Activated naive CD4-positive, alpha-beta T cell treated with anti-CD3 and anti-CD28 coated beads, Interleukin-2, amount 50 U/mL, for 16 hours (primary cell): ENCODE measurements at places on chromosomes 12 and 14.

DNA sequence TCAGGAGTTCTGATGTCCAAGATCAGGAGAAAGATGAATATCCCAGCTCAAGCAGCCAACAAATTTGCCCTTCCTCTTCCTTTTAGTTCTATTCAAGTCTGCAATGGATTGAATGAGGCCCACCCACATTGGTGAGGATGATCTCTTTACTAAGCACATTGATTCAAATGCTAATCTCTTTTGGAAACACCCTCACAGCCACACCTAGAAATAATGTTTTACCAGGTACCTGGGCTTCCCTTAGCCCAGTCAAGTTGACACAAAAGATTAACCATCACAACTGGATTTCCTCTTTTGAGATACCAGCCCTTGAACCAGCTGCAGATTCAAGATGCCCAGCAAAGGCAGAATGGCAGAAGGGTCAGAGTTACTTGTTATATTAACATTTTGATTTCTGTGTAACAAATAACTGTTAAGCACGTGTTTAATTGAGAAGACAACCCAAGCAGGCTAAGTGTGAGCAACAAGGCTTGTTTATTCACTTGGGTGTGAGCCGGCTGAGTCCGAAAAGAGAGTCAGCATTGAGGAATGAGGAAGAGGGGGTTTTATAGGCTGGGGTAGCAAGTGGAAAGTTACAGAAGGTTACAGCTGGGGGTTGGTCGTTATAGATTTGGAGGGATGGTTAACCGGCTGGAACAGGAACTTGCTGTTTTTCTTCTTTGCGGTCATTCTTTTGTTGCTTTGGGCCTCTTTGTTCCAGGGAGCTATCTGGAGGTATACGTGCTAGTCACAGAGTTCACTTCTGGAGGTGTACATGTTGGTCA lies 180.3 kb downstream of the EMP1 start:
- no peak for DNase-seq

DNA sequence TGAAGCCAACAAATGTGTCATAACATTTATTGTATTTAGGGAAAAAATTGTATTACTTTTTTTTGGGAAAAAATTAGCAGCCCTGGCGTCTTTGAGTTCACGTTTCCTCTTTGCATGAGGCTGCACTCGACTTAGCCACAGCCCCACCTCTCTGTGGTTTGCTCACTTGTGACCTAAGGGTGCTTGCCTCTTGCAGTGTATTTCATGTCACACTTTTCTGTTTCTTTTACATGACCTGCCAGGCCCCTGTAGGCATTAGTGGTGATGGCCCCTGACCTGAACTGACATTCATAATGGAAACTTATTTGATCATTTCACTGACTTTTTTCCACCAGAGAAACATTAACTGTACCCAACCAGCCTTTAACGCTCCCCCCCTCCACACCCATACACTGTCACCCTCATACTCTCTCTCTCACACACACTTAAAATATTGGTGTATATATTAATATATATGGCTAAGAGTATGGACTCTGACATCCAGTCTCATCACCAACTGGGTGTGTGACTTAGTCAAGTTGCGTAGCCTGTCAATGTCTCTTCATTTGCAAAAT lies 122.9 kb downstream of the PRKCH start:
- peak; percentile 57 for DNase-seq

DNA sequence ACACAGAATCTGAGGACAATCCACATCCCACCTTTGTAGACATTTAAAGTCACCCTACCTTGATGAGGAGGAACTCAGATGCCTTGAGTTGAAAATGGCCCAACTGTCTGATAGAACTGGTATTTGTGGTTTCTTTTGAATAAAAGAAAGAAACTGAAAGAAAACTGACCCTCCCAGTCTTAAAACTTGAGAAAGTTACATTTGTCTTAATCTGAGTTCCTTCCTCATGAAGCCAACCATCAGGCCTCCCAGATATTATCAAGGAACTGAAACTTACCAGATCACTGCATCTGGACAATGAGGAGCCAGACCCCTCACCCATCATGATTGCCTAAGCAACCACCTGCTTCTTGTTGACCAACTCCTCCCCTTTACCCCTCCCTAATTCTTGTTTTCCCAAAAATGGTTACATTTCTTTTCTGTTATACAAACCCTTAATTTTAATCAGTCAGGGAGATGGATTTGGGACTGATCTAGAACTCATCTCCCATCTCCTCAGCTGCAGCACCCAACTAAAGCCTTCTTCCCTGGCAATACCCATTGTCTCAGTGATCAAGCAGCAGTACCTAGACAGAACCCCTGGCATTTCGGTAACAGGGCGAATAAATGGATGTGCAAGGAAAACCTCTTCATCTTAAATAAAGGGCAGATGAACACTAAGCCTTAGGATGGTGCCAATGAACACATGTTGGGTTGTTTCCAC lies 72.0 kb upstream of the RESF1 start:
- no peak for DNase-seq

DNA sequence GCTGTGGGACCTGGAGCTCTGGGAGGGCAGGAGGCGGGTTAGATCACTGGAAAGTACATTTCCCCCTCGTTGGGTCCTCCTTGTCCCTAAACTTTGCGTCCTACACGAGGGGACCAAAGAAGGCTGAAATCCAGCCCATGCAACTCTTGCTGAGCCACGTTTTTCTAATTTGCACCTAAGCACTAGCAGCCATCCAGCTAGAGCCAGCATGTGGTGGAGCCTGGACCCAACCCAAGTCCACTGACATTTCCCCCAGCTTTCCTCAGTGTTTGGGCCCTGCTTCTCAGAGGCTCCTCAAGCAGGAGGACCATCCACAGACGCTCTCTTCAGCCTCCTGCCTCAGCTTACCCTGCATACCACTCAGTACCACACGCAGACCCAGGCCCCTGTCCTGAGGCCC lies 49.7 kb downstream of the TSPAN11 start:
- no peak for DNase-seq

DNA sequence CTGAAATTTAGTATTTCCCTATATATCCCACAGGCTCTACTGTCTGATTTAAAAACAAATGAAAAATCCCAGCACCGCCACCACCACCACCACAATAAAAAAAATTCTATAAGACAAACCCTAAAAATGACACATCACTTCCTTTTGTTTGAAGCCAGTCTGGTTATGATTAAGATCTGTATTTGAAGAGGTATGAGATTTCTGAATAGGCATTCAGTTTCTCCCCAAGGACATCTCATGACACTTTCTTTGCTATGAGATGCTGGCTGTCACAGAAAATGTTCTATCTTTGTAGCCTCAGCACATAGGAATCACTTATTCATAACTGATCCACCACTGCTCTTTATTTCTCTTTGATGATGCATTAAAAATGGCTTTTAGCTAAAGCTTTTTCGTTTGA lies 1071.0 kb downstream of the SLC6A15 start:
- DNase-seq: no peak

- no peak for DNase-seq
Observed at GRCh38 chr14:72876710-72877063, 17.2 kb downstream of the DPF3 start.

- DNase-seq: peak; percentile 97
Observed at GRCh38 chr12:133080026-133080367, 726 bp upstream of the ZNF140 start.

DNA sequence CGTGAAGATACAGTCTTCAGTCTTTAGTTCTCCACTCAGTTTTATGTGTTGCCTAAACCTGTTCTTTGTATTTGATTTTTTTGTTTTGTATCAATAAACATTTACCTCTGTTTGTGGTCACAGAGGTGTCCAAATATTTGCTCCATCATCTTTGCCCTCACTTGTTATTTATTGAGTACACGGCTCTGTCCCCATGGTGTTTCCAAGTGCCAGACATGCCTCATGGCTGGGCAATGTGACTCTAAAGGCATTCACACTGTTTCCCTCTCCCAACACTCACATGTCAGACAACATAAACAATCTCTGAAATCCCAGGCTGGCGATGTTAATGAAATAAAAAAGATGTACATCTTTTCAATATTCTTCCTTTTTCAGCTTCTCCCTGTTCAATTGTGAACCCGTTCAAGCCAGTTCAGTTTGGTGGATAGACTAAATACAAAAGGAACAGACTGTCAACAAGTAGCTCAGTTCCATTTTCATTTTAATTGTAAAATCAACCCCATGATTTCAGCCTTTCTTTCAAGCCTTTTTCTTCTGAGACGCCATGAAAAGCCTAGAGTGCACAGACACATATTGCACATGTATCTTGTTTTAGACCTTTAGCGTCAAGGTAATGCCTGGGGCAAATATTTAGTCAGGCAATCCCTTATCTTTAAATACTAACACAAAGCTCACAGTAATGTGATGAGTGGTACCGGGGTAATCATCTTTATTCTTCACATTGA lies 680.7 kb downstream of the GALC start:
- no peak for DNase-seq

DNA sequence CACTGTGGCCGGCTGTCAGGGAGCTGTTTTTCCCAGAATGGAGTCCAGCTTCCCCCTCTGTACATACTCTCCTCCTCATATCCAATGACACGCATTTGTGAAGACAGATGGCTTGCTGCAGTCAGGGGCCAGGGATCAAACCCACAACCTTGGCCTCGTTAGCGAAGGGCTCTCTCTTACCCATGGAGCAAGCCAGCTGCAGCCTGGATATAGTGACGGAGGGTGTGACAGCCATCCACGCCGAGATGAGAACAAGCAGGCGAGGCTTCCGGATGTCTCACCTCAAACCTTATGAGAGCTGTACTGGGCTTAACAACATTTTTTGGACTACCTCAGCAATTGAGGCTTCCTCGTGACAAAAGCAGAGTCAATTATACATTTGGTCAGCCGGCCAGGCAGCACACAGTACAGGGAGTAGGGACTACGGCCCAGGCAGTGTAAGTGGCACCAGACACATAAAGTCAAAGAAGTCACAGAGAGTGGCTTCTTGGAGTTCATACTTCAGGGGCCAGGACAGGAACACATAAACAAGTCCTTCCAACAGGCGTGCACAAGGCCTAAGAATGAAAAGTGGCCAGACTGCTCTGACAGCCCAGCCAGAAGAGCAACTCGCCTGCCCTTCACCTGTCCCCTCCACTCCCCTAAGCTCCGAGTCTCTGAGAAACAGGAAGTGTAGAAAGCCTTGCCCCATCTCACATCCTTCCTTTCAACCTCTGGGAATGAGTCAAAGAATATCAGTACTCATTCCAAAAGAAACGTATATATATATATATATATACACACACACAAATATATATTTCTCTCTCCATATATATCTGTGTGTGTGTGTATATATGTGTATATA lies 115.1 kb downstream of the TTC7B start:
- DNase-seq: no peak

- no peak for DNase-seq
Observed at GRCh38 chr14:95545515-95546168, 10.8 kb downstream of the GLRX5 start.

GRCh38 chr12:47507221-47507620 lies 198.6 kb downstream of the RPAP3 start:
- no peak for DNase-seq

GRCh38 chr14:94426526-94426925 lies 26.1 kb downstream of the SERPINA11 start:
- no peak for DNase-seq

- DNase-seq: no peak
Observed at GRCh38 chr12:27463511-27464219, 17.1 kb downstream of the SMCO2 start.

DNA sequence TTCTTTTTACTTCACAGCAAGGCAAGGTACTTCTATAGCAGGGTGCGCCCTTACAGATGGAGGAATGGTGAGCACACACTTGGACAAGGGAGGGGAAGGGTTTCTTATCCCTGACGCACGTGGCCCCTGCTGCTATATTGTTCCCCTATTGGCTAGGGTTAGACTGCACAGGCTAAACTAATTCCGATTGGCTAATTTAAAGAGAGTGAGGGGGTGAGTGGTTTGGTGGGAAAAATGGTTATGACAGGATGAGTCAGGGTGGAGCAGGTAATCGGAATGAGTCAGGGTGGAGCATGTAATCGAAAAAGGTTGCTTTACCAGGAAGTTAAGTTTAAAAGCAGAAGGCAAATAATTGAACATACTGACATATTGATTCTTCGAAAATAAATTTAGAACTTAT lies 23.7 kb upstream of the RAB21 start:
- DNase-seq: no peak

DNA sequence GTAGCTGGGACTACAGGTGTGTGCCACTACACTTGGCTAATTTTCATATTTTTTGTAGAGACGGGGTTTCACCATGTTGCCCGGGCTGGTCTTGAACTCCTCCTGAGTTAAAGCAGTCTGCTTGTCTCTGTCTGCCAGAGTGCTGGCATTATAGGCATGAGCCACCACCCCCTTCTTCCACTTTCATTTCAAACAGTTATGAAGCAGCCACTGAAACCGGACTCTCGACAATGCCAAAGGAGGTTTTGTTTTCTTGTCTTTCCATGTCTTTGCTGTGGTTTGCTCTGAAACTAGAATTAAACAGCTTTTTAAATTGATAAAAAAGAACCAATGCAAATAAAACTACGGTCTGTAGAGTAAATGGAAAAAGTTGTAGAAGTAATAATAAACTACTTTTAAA lies 30.4 kb downstream of the RAP1B start:
- peak; percentile 58 for DNase-seq

DNA sequence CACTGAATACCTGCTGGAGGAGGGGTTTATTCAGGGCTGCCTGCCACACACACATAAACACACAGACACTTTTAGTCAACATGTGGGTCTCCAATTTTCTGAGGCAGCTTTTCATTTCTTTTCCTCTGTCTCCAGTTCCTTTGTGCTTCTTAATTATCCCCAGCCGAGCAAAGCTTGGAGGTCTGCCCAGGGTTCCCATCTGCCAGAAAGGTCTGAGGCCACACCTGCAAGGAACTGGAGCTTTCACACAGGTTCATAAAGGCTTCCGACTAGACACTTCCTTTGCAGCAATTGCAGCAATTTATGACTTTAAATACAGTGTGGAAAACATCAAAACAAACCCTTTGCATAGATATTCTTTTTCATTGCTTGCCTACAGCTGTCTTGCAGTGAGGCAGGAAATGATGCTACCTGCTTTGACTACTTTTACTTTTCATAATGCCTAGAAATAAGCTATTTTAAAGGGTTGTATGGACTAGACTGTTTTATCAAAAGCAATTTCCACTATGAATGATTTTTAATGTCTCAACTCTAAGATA lies 1318.9 kb downstream of the AACS start:
- DNase-seq: no peak
